ENCODE measurements at places on chromosomes 11 and 22.

GRCh38 chr11:28043930-28044709 is 63.8 kb downstream of the KIF18A start:
- DNase-seq, result no peak

DNA sequence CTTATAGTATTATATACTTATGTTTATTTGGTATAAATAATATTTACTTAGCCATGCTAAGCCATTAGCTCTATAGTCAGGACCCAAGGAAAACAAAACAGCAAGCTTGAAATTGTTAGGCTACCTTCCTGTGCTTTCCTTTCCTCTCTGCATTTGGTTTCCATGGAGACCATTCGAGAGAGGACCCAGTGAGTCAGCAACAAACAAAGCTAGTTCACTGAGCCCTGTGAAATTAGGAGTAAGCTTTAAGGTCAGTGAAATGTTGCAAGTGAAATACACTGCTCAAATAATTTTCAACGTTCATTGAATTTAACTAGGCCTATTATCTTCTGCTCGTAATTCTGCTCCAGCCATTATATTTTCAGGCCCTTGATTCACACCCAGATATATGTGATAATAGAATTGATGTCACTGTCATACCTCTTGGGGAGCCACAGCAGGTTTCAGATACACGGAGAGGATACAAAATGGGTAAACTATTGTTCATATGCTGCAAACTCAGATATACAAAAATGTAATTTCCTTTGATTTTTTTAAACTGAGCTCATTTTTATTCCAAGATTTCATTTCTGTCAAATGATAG is 9.1 kb upstream of the OR10D3 start:
- peak; percentile 87 for DNase-seq

DNA sequence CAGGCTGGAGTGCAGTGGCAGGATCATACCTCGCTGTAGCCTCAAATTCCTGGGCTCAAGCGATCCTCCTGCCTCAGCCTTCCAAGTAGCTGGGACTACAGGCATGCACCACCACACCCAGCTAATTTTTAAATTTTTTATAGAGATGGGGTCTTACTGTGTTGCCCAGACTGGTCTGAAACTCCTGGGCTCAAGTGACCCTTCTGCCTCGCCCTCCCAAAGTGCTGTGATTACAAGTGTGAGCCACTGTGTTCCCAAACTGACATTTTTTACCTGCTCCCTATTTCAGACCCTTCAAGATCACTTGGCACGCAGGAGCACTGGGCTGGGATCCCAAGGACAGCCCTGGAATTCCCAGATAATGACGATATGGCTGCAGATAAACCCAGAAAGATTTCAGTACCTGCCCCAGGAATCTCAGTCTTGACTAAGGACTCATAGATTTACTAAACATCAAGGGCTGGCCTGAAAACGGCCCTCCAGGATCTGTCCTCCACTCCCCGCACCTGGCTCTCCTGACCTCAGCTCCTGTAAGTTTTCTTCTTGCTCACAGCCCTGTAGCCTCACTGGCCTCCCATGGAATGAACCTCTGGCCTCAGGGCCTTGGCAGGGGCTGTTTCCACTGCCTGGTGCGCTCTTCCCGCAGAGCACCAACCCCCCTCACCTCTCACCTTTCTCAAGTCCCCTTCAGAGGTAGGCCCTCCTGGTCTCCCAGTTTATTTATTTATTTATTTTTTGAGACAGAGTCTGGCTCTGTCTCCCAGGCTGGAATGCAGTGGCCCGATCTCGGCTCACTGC is 3.6 kb upstream of the CSNK1E start:
- DNase-seq, result no peak

GRCh38 chr22:29706486-29706885 is 13.3 kb upstream of the CABP7 start:
- no peak for DNase-seq

- DNase-seq, result no peak
Measured at GRCh38 chr22:50476868-50477267, 2.0 kb upstream of the SBF1 start.

- no peak for DNase-seq
Measured at GRCh38 chr22:45497351-45498145, 5.1 kb upstream of the FBLN1 start.
